ENCODE measurements at places on chromosomes 1 and 21.

- DNase-seq, result no peak
Measured at GRCh38 chr1:212205006-212205405, 80.2 kb upstream of the PPP2R5A start.

- DNase-seq, result no peak
Measured at GRCh38 chr1:32816676-32817158, 441 bp downstream of the YARS1 start.

- DNase-seq, result no peak
Measured at GRCh38 chr1:8423269-8423691, 105.4 kb downstream of the SLC45A1 start.

DNA sequence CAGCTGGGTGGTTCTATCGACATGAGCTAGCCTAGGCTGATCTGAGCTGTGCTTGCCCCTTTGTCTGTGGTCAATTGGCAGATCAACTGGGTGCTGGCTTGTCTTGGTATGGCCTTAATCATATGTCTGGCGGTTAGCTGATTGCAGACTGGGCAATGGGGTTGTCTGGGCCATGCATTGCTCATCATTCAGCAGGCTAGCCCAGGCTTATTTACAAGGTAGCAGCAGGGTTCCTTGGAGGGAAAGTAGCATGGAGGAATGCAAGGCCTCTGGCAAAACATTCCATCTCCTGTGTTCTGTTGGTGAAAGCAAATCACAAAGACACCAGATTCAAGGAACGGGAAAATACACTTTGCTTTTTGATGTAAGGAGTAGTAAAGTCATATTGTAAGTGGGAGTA, 84.0 kb upstream of the IVNS1ABP start:
- DNase-seq, result peak; percentile 45

Measured in NCI-H226 (cell line).